ENCODE measurements at places on chromosomes 6 and 20. TPM values are rescaled to one million over a fixed set of nuclear protein-coding genes. Genes with fewer than 3 reads are reported as not detected.

DNA sequence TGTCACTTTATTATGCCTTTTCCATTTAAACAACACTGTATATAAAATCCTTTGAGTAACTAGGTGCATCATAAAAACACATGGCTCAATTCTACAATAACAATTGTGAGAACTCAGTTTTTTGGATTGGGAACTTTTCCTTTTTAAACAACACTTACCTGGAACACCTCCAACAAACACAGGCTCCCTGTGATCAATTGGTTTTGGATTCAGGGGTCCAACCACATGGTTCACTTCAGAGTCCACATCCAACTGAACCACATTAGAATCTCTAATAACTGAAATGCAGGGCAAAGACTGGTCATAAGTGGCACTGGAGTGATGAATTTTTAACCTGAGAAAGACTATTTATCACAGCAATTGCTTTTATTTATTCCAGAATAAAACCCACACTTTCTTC, 26.5 kb downstream of the FAM229B start:
- DNase-seq: no peak
- H3K36me3 ChIP-seq: no peaks in the 10 kb centered on the region
- no peak overlapping the region for H3K4me3 ChIP-seq
- H3K27ac ChIP-seq: no peak overlapping the region

DNA sequence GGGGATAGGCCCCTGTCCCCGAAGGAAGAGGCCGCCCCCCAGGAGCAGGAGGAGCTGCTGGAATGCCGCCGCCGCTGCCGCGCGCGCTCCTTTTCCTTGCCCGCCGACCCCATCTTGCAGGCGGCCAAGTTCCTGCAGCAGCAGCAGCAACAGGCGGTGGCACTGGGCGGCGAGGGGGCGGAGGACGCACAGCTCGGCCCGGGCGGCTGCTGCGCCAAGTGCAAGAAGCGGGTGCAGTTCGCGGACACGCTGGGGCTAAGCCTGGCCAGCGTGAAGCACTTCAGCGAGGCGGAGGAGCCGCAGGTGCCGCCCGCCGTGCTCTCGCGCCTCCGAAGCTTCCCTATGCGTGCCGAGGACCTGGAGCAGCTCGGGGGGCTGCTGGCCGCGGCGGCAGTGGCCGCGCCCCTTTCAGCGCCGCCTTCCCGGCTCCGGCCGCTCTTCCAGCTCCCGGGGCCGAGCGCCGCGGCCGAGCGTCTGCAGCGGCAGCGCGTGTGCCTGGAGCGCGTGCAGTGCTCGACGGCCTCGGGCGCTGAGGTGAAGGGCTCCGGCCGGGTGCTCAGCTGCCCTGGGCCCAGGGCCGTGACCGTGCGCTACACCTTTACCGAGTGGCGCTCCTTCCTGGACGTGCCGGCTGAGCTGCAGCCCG, 630 bp downstream of the PPP1R3G start:
- peak; percentile 42 for DNase-seq
- no peaks in the 10 kb centered on the region for H3K36me3 ChIP-seq
- H3K27ac ChIP-seq: no peak overlapping the region

- H3K27me3 ChIP-seq: no peaks in the 10 kb centered on the region
- no peak overlapping the region for H3K27ac ChIP-seq
- peaks cover 13% of the 10 kb centered on the region for H3K36me3 ChIP-seq
- H3K4me1 ChIP-seq: peaks cover 36% of the 10 kb centered on the region
Measured at GRCh38 chr6:14276667-14277404, 159.3 kb downstream of the CD83 start.

GRCh38 chr20:9040863-9041524, 27.9 kb upstream of the PLCB4 start:
- no peaks in the 10 kb centered on the region for H3K27me3 ChIP-seq
- H3K4me3 ChIP-seq: no peak overlapping the region
- H3K27ac ChIP-seq: no peak overlapping the region
- no peaks in the 10 kb centered on the region for H3K4me1 ChIP-seq
- no peak for DNase-seq
- H3K36me3 ChIP-seq: no peaks in the 10 kb centered on the region

Gene RHAG
- total RNA-seq: not detected

GRCh38 chr20:32463642-32464400, 105.7 kb downstream of the ASXL1 start:
- no peaks in the 10 kb centered on the region for H3K36me3 ChIP-seq
- no peaks in the 10 kb centered on the region for H3K4me1 ChIP-seq
- no peaks in the 10 kb centered on the region for H3K27me3 ChIP-seq
- no peak overlapping the region for H3K4me3 ChIP-seq
- DNase-seq: no peak
- H3K27ac ChIP-seq: no peak overlapping the region

DNA sequence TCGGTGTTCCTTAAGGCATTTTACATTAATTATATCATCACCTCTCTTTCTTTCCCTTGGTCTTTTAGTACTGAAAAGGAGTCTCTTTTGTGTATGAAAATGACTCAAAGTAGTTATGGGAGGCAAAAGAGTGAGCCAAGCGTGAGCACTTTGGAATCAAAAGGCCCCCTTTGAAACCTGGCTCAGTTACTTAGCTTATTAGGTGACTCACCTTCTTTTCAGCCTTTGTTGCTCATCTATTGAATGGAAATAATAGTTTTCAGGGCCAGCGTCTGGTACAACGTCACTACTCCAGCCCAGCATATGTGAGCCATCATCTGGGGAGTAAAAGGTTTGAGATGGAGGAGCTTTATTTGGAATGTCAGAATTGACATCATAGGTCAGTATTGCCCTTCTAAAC, 147.4 kb upstream of the SCGN start:
- H3K4me1 ChIP-seq: peaks cover 14% of the 10 kb centered on the region
- H3K27me3 ChIP-seq: no peaks in the 10 kb centered on the region
- no peaks in the 10 kb centered on the region for H3K36me3 ChIP-seq

- H3K27ac ChIP-seq: no peak overlapping the region
- no peaks in the 10 kb centered on the region for H3K27me3 ChIP-seq
- H3K36me3 ChIP-seq: no peaks in the 10 kb centered on the region
- H3K4me3 ChIP-seq: no peak overlapping the region
- H3K4me1 ChIP-seq: no peaks in the 10 kb centered on the region
- DNase-seq: no peak
Measured at GRCh38 chr20:60921022-60921622, 330.9 kb upstream of the CDH4 start.

Gene BCAS4
- 49.9 TPM for total RNA-seq
